ENCODE measurements at places on chromosomes 5 and 9. TPM values are rescaled to one million over a fixed set of nuclear protein-coding genes. Genes with fewer than 3 reads are reported as not detected.
A peak's percentile ranks its signal among the peaks of the same experiment; 100 is the strongest.

- DNase-seq = peak; percentile 38
- H3K36me3 ChIP-seq = peaks cover 3% of the 10 kb centered on the region
- H3K4me1 ChIP-seq = peaks cover 41% of the 10 kb centered on the region
- H3K27me3 ChIP-seq = no peaks in the 10 kb centered on the region
Observed at GRCh38 chr5:172854451-172854871, 20.4 kb downstream of the ERGIC1 start.

DNA sequence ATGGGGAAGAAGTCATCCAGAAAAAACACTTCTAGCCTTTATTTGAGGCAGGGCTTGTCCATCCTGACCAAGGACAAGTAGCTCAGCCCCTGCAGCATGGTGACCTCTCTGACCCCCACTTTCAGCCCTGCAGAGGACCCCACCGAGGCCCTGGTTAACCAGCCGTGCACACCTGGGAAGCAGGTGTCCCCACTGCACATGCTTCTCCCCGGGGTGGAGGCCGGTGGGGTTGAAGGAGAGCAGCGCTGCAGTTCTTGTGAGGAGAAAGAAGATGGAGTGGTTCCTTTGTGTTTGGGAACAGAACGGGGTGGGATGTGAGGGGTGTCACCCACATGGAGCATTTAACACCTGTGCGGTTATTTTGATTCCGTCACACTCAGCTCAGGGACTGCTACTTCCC, 21.1 kb upstream of the ZBTB34 start:
- no peak for DNase-seq
- no peak overlapping the region for H3K27ac ChIP-seq
- no peak overlapping the region for H3K4me3 ChIP-seq
- no peaks in the 10 kb centered on the region for H3K27me3 ChIP-seq
- peaks cover 24% of the 10 kb centered on the region for H3K4me1 ChIP-seq

The DNLZ gene
- 20.4 TPM for total RNA-seq

GRCh38 chr9:110278080-110278707, 21.9 kb upstream of the TXN start:
- no peak overlapping the region for H3K27ac ChIP-seq
- H3K36me3 ChIP-seq = no peaks in the 10 kb centered on the region
- H3K4me3 ChIP-seq = no peak overlapping the region
- no peak for DNase-seq

DNA sequence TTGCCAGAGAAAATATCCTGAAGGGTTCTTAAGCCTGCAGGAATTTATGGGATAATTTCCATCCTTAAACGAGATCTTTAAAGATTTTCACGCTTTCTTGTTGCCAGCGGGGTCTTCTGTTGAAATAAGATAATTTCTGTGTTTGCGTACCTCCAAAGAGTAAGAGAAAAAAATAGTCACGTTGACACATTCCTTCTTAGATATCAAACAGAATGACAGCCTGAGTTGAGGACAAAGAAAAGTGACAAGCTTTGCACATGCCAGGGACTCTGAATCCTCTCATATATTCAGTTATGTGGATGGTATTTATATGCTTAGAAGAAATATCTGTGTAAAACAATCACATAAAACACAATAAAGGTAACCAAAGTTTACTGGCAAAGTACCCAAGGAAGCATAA, 21.6 kb upstream of the PAM start:
- no peak for DNase-seq
- H3K36me3 ChIP-seq = no peaks in the 10 kb centered on the region
- no peaks in the 10 kb centered on the region for H3K4me1 ChIP-seq
- H3K27ac ChIP-seq = no peak overlapping the region
- H3K4me3 ChIP-seq = no peak overlapping the region

DNA sequence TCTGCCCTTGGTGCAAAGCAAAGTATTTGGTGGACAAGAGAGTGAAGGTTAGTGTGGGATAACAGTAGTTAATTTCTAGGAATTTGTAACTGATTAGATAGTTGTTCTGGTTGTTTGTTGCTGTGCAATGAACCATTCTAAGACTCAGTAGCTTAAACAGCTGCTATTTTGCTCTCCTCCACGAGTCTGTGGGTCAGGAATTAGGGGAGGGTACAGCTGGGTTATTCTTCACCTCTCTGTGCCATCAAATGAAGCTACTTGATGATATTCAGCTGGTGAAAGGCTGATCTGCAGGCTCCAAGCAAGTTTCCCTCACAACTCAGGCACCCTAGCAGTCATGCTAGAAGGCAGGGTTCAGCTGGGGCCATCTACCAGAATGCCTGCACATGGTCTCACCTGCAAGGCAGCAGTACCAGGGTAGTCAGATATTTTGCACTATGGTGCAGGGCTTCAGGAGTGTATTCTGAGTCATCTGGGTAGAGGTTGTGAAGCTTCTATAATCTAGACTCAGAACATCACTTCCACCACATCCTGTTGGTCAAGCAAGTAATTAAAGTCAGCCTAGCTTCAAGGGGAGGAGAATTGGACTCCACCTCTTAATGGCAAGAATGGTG, 159.5 kb upstream of the SLC28A3 start:
- no peaks in the 10 kb centered on the region for H3K36me3 ChIP-seq
- H3K4me1 ChIP-seq = no peaks in the 10 kb centered on the region
- H3K4me3 ChIP-seq = no peak overlapping the region
- H3K27ac ChIP-seq = no peak overlapping the region
- no peaks in the 10 kb centered on the region for H3K27me3 ChIP-seq

The CARTPT gene
- not detected for total RNA-seq

The EGFLAM gene
- total RNA-seq = not detected

The KCNMB1 gene
- not detected for total RNA-seq

The STARD4 gene
- total RNA-seq = 52.3 TPM

GRCh38 chr5:135566422-135567400, 12.1 kb downstream of the CXCL14 start:
- H3K4me3 ChIP-seq = no peak overlapping the region
- no peak for DNase-seq
- peaks cover 9% of the 10 kb centered on the region for H3K27me3 ChIP-seq
- H3K4me1 ChIP-seq = peaks cover 3% of the 10 kb centered on the region
- no peak overlapping the region for H3K27ac ChIP-seq
- H3K36me3 ChIP-seq = no peaks in the 10 kb centered on the region

GRCh38 chr5:58501778-58502417, 10.7 kb downstream of the GAPT start:
- H3K4me3 ChIP-seq = no peak overlapping the region
- no peak for DNase-seq
- H3K36me3 ChIP-seq = no peaks in the 10 kb centered on the region
- peaks cover 5% of the 10 kb centered on the region for H3K27me3 ChIP-seq
- H3K4me1 ChIP-seq = peaks cover 6% of the 10 kb centered on the region

- H3K27ac ChIP-seq = no peak overlapping the region
- no peak overlapping the region for H3K4me3 ChIP-seq
- no peak for DNase-seq
- peaks cover 8% of the 10 kb centered on the region for H3K27me3 ChIP-seq
Observed at GRCh38 chr5:58938563-58939424, 355.9 kb downstream of the RAB3C start.

- H3K27ac ChIP-seq = no peak overlapping the region
- no peak for DNase-seq
- no peaks in the 10 kb centered on the region for H3K36me3 ChIP-seq
- peaks cover 10% of the 10 kb centered on the region for H3K27me3 ChIP-seq
Observed at GRCh38 chr9:129714511-129715061, 38.3 kb downstream of the PTGES start.

The PSD2 gene
- total RNA-seq = not detected

- DNase-seq = no peak
- peaks cover 42% of the 10 kb centered on the region for H3K4me1 ChIP-seq
- H3K4me3 ChIP-seq = no peak overlapping the region
- H3K27ac ChIP-seq = no peak overlapping the region
- H3K27me3 ChIP-seq = peaks cover 7% of the 10 kb centered on the region
Observed at GRCh38 chr5:170341545-170341944, 44.0 kb upstream of the LCP2 start.

DNA sequence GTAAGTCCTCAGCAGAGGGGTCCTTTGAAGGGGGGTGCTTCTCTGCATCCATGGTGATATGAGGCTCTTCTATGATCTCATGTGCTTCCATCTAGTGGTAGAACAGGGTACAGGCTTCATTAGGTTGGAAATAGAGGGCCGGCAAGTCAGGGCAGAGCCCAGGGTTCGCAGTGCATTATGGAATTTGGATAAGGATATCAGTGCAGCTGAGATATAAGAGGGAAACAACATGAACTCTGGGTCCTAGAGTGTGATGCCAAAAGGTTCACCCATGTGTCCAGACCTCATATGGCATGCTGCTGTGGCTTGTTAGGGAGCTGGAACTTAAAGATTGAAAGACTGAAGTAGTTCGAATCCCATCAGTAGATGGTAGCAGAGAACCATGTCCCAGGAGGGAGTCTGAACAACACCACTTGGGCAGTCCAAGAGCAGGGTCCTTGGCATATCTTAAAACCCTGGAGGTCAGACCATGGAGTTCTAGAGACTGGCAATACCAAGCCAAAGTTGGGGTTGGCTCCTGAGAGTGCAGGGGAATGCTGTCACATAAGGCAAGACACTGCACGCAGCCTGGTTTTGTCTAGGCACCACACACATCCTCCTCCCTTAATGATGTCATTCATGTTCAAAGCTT, 2.3 kb downstream of the FAM221B start:
- peak; percentile 58 for DNase-seq
- no peak overlapping the region for H3K4me3 ChIP-seq
- H3K27ac ChIP-seq = no peak overlapping the region
- H3K36me3 ChIP-seq = no peaks in the 10 kb centered on the region
- peaks cover 14% of the 10 kb centered on the region for H3K27me3 ChIP-seq

DNA sequence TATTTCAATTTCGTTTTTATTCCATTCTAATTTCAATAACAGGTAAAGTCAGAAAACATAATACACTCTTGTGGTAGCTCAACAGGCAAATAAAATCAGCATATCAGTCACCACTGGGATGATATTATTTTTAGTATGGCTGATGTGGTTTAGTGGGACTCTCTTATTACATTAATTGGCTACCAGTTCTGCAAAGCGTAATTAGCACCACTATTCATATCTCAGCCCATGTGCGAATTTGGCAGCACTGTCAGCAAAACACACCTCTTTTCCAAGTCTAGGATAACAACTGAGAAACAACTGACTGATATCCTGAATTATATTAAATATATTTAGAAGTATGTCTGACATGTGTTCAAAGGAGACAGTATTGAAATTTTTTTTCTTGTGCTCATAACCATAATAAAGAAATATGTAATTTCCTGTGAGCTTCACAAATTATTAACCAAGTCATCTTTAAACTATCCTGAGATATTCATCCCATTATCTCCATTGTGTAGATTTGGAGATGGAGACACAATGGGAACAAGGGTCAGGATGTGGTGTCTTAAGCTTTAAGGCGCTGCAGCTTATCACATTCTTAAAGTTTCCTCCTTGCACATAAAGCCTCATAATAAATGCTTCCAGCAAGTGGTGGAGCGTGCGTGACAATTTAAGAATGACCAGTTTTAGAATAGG, 212.4 kb downstream of the TLE1 start:
- H3K4me1 ChIP-seq = no peaks in the 10 kb centered on the region
- H3K36me3 ChIP-seq = no peaks in the 10 kb centered on the region
- DNase-seq = no peak
- no peak overlapping the region for H3K27ac ChIP-seq

The ADGRD2 gene
- total RNA-seq = not detected

The NXNL2 gene
- not detected for total RNA-seq

DNA sequence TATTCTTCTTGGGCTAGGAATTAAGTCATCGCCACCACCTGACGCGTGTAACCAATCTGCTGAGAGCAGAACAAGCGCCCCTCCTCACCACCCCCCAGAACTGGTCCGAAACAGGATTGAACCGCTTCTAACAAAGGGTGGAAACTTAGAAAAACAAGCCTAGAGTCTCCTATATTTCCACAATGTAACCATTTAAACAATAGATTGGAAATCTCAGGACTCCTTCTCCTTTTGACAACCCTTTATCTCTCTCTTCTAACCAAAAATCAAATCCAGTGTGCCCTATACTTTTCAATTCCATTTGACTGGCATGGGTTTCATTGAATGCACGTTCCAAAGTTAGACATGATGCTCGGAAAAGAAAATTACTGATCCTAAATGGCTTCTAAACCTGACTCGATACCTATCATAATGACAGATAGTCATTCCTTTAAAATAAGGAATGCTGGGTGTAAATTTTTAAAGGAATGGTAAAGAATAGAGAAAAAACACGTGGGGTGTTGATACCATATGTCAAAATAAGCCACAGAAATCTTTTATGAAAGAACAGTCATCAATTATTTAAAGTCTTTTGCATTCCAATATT, 1.2 kb downstream of the ARRDC3 start:
- peaks cover 2% of the 10 kb centered on the region for H3K27me3 ChIP-seq
- peak; percentile 91 for DNase-seq
- peak overlapping the region; percentile 99 for H3K27ac ChIP-seq
- peak overlapping the region; percentile 87 for H3K4me3 ChIP-seq

The PCDHB9 gene
- not detected for total RNA-seq

GRCh38 chr9:1454616-1455347, 404.6 kb downstream of the DMRT2 start:
- no peak overlapping the region for H3K27ac ChIP-seq
- H3K36me3 ChIP-seq = no peaks in the 10 kb centered on the region
- H3K27me3 ChIP-seq = no peaks in the 10 kb centered on the region

DNA sequence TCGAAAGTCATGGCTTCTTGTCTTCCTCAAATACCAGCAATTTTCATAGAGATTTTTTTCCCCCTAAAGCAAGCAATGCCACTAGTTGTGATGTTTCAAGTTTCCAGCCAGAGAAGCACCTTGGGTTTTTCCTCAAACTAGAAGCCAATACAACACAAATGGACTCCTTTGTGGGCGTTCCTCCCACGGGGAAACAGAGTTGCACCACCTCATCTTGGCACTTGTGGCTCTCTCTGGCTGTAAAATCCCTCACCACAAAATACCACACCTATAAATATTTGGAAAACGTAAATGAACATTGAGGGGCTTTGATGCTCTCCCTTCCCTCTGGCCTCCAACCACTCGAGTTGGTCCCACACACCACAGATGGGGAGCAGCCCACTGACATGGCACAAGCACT, 67.2 kb upstream of the PCA3 start:
- no peak overlapping the region for H3K27ac ChIP-seq
- no peak overlapping the region for H3K4me3 ChIP-seq
- H3K36me3 ChIP-seq = no peaks in the 10 kb centered on the region
- DNase-seq = no peak

GRCh38 chr5:51988634-51989033, 605.4 kb downstream of the ISL1 start:
- H3K4me1 ChIP-seq = no peaks in the 10 kb centered on the region
- DNase-seq = no peak
- H3K27ac ChIP-seq = no peak overlapping the region

The PCDH12 gene
- total RNA-seq = 0.26 TPM

DNA sequence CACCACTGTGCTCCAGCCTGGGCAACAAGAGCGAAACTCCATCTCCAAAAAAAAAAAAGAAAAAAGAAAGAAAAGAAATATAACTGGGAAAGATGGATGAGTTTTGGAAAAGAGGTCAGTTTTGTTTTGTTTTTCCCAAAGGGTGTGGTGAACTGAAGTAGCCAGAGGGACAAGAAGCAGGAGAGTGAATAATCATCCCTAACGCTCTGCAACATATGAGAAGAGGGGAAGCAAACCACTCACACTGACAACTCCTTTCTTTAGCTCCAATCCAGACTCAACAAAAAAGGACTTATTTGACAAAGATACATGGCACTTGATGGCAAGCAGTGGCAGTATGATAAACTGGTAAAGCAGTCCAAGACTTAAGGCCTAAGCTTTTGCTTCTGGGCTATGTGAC, 176.1 kb upstream of the HMHB1 start:
- no peak overlapping the region for H3K4me3 ChIP-seq
- H3K27ac ChIP-seq = no peak overlapping the region
- H3K36me3 ChIP-seq = no peaks in the 10 kb centered on the region
- no peaks in the 10 kb centered on the region for H3K27me3 ChIP-seq
- DNase-seq = no peak
- H3K4me1 ChIP-seq = no peaks in the 10 kb centered on the region

Data from activated CD8-positive, alpha-beta T cell treated with anti-CD3 and anti-CD28 coated beads, Interleukin-2, amount 10 ng/mL, durations not matched to agents 7 days and 5 days (primary cell).